ENCODE measurements at places on chromosomes 2 and 18.

GRCh38 chr2:109377976-109378375 lies 235.8 kb downstream of the SEPTIN10 start:
- DNase-seq = no peak

DNA sequence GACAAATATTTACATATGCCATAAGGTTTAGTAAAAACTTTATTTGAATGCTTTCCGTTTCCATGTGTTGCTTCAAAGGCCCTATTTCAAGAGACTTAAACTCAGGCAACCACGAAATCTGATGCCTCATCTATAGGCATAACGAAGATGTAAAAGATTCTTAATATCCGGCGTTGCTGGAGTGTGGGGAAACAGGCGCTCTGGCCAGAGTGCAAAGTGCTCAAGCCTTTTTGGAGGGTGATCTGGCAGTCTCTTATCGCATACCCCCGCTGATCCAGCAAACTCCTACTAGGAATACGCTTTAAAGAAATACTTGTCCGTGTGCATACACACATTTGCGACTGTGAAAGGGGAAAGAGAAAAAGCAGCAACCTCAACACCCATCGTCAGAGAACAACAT lies 108.8 kb downstream of the NOL10 start:
- DNase-seq = no peak

GRCh38 chr2:206615417-206616089 lies 26.7 kb upstream of the FAM237A start:
- DNase-seq = no peak

GRCh38 chr18:55406451-55406991 lies 181.5 kb downstream of the TCF4 start:
- DNase-seq = no peak

DNA sequence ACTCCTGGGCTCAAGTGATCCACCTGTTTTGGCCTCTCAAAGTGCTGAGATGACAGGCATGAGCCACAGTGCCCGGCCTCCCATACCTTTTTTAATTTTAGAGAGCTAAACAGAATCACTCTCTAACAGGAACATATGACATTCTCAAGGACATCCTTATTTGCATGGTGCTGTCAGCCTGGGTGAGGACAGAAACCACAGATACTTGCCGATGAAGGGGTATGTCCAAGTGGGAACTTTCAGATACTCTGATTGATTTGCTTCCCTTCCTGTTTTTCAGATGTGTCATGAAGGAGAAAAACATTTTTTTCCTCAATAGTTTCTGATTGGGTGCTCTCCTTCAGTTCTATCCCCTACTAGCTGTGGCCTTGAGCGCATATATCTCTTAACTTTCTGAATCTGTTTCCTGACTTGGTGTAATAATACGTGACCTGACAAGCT lies 49.6 kb downstream of the MYO3B start:
- no peak for DNase-seq

- peak; percentile 41 for DNase-seq
Measured at GRCh38 chr2:96148410-96149217, 3.4 kb upstream of the DUSP2 start.

DNA sequence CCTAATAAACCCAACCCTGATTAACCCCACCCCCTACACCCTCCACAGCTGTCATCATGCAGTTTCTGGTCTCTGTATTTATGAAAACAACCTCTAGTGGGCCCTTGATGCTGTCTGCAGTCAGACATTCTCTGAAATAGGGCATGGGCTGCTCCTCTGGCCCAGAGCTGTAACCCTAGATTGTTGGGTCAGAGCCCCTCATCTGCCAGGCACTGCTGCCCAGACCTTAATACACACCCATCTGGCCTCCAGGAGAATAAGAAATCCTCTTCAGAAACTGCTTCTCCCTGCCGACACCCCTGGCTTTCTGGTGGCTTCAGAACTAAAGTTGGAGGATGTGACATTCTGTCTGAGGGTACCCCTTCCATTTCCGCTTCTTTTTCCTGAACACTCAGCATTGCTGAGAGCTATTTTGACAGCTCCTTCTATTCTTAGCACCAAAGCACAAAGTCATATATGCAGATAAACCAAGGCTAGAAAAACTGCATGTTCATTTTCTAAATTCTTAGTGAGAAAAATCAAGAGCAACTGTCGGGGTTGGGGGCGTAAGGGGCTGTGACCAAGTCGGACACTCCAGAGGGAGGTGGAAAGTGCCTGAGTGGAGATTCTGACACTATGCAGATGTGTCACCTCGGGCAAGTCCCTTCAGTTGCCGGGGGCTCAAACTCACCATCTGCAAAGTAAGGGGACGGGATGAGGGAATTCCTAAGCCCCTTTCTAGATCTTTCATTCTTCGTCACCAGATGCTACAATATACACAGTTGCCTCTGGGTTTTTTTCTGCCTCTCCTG lies 28.7 kb downstream of the SRSF7 start:
- no peak for DNase-seq

DNA sequence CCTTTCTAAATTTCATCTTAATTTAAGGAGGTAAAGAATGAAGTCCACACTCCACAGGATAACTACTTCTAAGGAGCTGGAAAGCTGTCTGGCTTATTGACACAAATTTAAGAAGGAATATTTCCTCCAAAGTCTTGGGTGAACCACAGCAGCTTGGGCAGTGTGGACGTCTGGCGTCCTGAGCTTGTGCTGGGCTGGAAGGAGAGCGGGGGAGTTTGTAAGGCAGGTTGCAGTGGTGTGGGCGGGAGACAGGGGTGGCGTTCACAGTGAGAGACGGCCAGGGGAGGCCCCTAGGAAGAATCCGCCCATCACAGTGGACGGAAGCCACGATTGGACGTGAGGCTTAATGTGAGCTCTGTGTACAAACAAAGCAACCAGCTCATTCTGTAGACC lies 25.7 kb downstream of the ADI1 start:
- DNase-seq = no peak

DNA sequence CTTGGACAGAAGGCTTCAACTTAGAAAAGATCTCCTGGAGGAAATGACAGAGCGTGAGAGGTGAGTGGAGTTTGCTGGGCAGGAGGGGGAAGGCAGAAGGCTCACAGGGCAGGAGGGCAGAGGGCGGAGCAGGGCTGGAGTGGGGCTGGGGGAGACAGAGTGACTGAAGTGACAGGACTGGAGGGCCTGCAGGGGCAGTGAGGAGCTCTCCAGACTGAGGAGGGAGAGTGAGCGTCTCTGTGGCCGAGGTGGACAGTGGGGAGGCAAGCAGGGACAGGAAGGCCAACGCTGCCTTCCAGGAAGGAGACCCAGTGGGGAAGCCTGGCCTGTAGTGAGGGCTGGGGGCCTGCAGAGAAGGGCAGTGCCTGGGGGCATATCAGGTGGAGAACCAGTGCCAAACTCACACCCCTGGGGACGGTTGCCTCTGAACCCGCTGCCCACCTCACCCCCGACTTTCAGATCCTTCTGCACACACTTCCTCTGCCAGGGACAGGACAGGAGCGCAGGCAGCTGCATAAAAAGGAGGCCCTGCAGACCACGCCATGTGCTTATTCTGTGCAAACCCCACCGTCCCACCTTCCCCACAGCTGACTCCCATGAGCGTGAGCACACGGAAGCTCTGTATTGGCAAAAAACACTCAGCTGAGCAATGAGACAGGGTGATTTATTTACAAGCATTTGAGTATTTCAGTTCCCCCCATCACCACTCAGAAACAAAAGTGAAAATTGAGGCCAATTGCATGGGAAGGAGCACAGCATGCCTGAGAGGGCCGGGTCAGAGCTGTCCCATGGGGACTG lies 244.3 kb downstream of the FAM210A start:
- no peak for DNase-seq

DNA sequence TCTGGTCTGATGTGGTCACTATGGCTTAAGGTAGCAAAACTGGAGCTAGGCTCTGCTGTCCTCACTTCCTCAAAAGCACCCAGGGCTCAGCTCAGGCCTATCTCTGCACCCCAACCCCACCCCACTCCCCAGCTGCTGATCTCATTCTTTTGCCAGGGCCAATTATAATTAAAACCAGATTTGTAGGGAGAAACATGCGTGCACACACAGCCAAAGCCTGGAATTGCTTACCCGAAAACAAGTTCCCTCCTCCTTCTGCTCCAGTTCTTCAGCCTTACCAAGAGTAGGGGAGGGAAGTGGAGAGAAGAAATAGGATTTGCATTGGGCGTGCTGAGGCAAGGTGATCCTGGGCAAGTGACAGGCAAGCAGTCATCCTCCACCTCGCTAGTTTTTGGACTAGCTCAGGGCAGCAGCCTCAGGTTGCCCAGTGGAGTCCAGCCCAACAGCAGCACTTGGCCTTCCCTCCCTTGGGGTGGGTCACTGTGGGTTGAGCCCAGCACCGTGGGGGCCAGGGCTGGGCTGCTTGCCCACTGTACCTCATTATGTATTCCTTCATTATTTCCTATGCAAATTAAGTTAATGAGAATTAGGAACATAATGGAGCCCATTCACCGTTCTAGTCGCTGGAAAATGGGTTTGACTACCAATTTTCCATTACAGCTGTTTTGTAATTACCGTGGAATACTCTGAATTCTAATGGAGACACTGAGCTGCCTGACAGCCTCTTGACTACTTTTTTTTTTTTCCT lies 199.1 kb upstream of the CELF4 start:
- no peak for DNase-seq

DNA sequence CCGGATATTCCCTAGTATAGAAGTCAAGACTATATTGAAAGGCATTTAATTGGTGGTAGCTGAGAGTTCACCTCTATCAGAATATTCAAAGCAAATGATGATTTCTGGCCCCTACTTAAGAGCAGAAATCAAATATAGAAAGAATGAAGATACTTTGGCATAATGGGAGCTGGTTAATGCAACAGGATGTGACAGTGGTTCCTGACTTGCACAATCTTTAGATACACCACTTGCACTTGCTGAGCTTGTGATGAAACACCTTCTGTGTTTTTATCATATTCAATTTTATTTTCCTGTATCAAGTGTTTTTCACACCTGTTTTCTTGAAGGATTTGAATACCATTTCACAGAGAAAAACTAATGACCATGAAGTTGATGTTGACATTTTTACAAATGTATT lies 124.1 kb upstream of the CDH19 start:
- no peak for DNase-seq

GRCh38 chr2:158928515-158928914 lies 39.9 kb upstream of the TANC1 start:
- DNase-seq = no peak

GRCh38 chr18:79584491-79585394 lies 94.9 kb upstream of the CTDP1 start:
- no peak for DNase-seq

- DNase-seq = peak; percentile 46
Measured at GRCh38 chr2:69184224-69184623, 171.2 kb downstream of the ANTXR1 start.

DNA sequence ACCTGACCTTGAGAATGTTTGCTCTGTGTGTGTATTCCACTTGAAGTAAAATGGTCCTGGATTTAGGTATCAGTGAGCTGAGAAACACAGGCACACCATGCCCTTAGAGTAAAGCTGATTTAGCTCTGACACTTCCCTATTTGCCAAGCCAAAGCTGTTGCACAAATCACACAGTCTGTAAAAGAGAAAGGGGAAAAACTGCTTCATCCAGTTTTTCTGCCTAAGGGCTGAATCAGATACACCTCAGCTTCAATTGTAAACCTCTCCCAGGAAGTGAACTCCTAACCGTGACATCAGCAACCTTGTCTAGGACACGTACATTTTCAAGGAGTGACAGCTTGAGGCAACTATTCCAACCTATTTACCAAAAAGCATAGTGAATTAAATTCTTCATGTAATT lies 150.4 kb downstream of the NR4A2 start:
- DNase-seq = peak; percentile 95

DNA sequence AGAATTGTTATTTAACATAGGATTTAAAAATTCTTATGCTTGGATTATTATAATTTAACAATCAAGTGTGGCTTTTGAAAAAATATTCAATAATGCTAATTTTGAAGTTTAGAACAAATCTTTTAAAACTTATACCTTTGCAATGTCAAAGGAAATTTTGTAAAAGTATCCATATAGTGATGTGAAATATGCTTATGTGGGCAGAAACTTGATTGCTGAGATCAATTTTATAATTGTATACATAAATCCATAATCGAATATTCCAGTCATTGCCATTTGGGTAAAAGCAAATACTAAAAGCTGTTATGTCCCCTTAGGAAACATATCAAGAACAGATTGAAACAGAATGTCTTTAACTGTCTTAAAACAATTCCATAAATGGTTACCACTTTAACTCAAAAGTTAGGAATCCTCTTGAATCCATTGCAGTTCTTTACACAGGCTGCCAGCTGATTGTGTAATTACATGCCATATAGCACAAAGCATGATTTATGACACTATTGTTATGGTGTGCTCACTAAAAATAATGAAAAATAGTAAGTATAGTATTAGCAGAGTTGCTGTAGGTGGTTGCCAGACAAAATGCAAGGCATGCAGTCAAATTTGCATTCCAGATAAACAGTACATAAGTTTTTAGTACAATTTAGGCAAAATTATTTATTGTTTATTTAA lies 24.2 kb downstream of the PLCL1 start:
- no peak for DNase-seq

- no peak for DNase-seq
Measured at GRCh38 chr18:68847219-68847837, 49.4 kb downstream of the CCDC102B start.

- DNase-seq = no peak
Measured at GRCh38 chr18:48740068-48740440, 201.2 kb downstream of the CTIF start.

GRCh38 chr2:152376968-152377367 lies 42.0 kb downstream of the FMNL2 start:
- no peak for DNase-seq

DNA sequence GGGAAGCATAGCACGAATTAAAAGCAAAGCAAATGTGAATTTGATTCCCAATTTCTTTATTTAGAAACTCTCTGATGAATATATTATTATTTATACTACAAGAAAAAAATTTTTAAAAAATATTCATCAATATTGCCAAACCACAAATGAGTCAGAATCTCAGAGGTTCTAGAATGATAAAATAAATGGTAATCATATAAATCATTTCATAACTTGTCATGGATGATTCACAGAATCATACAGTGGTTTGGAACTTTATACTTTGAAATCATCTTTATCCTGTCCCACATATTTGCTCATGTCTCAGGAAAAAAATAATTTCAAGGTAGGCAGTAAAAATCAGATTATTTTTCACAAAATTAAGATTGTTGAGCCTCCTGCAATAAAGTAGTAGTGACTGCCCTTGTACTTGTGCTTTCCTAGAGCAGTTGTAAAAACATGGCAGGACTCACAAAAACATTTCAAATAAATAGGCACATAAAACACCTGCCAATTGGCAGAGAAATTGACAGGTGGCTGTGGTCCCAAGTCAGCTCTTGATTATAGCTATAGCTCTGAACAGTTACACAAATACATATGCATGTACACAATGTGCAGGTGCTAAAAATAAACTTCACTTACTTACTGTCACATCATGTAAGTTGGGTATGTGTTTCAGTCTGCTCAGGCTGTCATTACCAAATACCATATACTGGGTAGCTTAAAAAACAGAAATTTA lies 273.9 kb upstream of the SESTD1 start:
- DNase-seq = no peak

GRCh38 chr2:28439763-28440162 lies 47.1 kb downstream of the FOSL2 start:
- DNase-seq = no peak

- no peak for DNase-seq
Measured at GRCh38 chr2:217706095-217706494, 296.7 kb downstream of the TNS1 start.
